Muscle of leg (tissue), 16 donors: ENCODE measurements at places on chromosomes 7 and 10. TPM values are rescaled to one million over a fixed set of nuclear protein-coding genes. Genes with fewer than 3 reads are reported as not detected.
A peak's percentile ranks its signal among the peaks of the same experiment; 100 is the strongest.

The SNX10 gene
- 1.2 TPM for total RNA-seq

The PCDH15 gene
- total RNA-seq = 0.27 TPM

The IRF5 gene
- total RNA-seq = 2.7 TPM

The GHRHR gene
- 1.3 TPM for total RNA-seq

The LYZL2 gene
- not detected for total RNA-seq

The TBATA gene
- total RNA-seq = not detected

The AMZ1 gene
- 0.13 TPM for total RNA-seq

GRCh38 chr7:193481-194251 is 1.3 kb downstream of the FAM20C start:
- peak overlapping the region; percentile 15 for H3K27ac ChIP-seq
- peak; percentile 32 for DNase-seq
- H3K4me3 ChIP-seq = peak overlapping the region; percentile 63
- peaks cover 37% of the 10 kb centered on the region for H3K36me3 ChIP-seq
- H3K4me1 ChIP-seq = peaks cover 69% of the 10 kb centered on the region

DNA sequence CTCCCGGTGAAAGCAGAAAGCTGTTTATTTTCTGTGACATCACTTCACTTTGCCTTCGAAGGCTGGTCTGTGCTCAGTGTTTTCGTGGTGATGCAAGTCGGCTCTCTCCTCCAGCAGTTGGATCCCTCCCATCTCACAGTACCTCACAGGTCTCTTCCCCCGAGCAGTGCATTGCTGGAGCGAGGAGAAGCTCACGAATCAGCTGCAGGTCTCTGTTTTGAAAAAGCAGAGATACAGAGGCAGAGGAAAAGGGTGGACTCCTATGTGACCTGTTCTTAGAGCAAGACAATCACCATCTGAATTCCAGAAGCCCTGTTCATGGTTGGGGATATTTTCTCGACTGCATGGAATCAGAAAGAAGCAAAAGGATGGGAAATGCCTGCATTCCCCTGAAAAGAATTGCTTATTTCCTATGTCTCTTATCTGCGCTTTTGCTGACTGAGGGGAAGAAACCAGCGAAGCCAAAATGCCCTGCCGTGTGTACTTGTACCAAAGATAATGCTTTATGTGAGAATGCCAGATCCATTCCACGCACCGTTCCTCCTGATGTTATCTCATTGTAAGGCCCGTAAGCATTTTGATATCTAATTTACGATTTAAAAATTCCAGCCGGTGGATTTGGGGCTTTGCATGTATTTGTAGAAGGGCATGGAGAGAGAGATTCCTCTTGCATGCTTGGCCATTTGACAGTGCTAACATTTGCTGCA is at the start of gene LGI1:
TSS of gene LGI1 (plus strand) at position 136 of the 707 bp plus-strand sequence. CDS start at position 345, 209 bp downstream.
- H3K4me1 ChIP-seq = peaks cover 9% of the 10 kb centered on the region
- no peaks in the 10 kb centered on the region for H3K36me3 ChIP-seq
- H3K27ac ChIP-seq = peak within 1 kb of the TSS; percentile 32
- peaks cover 9% of the 10 kb centered on the region for H3K27me3 ChIP-seq
- DNase-seq = peak; percentile 40
- H3K4me3 ChIP-seq = peak within 1 kb of the TSS; percentile 24

DNA sequence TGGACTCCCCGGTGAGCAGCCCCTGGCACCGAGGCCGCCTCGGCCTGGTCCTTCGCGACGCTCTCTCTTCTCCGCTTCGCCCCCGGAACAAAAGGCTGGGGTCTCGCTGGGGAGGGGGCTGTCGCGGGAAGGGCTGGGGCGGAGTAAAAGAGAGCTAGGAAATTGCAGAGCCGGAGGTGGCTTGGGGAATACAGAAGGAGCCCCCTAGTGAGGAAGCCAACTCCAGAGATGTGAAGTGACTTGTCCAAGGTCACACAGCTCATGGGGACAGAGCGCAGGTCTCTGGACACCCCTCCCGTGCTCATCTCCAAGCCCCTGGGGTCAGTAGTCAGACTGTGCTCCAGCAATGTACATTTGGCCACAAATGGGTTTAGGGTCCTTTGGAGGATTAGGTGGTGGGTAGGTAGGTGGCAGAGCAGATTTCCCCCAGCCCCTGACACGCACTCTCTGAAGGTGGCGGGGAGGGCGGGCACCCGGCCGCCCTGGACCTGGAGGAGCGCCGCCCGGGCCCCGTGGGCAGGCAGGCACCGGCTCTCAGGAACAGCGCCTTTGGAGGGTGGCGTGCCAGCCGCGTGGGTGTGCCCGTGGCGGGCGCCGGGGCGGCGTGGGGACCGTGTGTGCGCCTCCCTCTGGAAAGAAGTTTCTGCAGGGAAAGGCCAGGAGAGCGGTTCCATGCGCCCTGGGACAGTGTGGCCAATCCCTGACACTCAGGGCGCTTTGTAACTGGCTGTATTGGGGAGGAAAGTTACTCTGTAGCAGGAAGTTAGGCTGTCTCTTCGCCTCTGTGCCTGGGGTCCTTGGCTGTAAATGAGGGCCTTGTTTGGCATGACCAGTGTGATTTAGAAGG is 910 bp downstream of the WIPF3 start:
- peak; percentile 29 for DNase-seq
- H3K36me3 ChIP-seq = no peaks in the 10 kb centered on the region
- H3K4me1 ChIP-seq = peaks cover 17% of the 10 kb centered on the region
- peak overlapping the region; percentile 61 for H3K4me3 ChIP-seq
- peaks cover 32% of the 10 kb centered on the region for H3K27me3 ChIP-seq
- peak overlapping the region; percentile 51 for H3K27ac ChIP-seq

GRCh38 chr7:2614631-2615330 is 17.0 kb upstream of the TTYH3 start:
- no peaks in the 10 kb centered on the region for H3K36me3 ChIP-seq
- peak overlapping the region; percentile 69 for H3K27ac ChIP-seq
- no peaks in the 10 kb centered on the region for H3K27me3 ChIP-seq
- DNase-seq = peak; percentile 66

DNA sequence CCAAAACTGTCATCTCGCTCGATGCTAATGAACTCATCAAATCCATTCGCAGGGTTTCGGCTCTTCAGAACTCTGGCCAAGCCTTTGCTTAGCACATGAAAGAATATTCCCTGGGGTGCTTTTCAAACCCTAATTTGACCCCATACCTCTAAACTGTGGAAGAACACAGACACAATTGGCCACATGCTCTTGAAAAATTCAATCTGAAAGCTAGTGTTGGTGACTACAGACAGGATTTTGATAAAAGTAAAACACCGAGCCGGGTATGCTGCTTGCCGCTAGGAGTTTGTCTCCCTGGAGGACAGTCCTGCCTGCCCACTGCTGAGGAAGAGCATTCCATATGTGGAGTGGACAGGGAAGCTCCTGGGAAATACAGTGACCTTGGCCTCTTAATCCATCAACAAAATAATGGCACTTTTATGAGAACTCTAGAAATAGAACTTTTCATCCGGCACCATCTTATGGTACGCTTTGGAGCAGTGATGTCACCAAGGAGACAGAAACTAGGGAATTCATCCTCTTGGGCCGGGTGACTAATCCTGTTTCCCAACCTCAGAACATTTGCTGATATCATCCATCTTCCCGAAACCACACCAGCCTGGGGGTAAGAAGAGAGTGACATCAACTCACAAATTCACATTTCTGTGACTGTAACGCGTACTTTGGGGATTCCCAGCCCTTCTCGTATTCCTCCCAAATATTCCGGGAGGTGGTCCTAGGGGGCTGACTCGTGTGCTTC is 34.2 kb downstream of the MTURN start:
- no peak overlapping the region for H3K4me3 ChIP-seq
- DNase-seq = no peak
- peaks cover 44% of the 10 kb centered on the region for H3K4me1 ChIP-seq
- no peaks in the 10 kb centered on the region for H3K36me3 ChIP-seq

- H3K27me3 ChIP-seq = no peaks in the 10 kb centered on the region
- no peaks in the 10 kb centered on the region for H3K36me3 ChIP-seq
- peaks cover 81% of the 10 kb centered on the region for H3K4me1 ChIP-seq
- peak; percentile 63 for DNase-seq
Observed at GRCh38 chr7:74480861-74481417, 27.2 kb downstream of the GTF2IRD1 start.

DNA sequence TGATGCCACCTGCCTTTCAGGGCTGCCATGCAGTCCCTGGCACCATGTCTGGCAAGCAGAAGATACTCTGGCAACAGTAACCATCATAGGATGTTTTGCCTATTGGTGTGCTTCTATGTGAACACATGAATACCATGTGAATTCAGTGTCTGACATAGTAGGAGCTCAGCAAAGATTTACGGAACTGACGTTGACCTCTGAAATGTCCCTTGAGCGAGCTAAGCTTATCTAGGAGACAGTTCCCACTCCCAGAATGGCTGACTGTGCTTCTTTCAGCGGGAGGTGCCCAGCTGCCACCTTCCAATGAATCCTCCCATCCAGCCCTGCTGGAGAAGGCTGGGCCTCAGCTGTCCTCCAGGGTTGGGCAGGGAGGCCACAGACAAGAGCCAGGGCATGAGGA is 71.2 kb upstream of the LRRC18 start:
- peaks cover 12% of the 10 kb centered on the region for H3K36me3 ChIP-seq
- no peak overlapping the region for H3K27ac ChIP-seq
- H3K27me3 ChIP-seq = no peaks in the 10 kb centered on the region

GRCh38 chr10:71236286-71236685 is 23.9 kb downstream of the UNC5B start:
- no peak overlapping the region for H3K4me3 ChIP-seq
- peak; percentile 35 for DNase-seq
- peaks cover 14% of the 10 kb centered on the region for H3K27me3 ChIP-seq
- peak overlapping the region; percentile 13 for H3K27ac ChIP-seq
- peaks cover 83% of the 10 kb centered on the region for H3K4me1 ChIP-seq
- no peaks in the 10 kb centered on the region for H3K36me3 ChIP-seq

DNA sequence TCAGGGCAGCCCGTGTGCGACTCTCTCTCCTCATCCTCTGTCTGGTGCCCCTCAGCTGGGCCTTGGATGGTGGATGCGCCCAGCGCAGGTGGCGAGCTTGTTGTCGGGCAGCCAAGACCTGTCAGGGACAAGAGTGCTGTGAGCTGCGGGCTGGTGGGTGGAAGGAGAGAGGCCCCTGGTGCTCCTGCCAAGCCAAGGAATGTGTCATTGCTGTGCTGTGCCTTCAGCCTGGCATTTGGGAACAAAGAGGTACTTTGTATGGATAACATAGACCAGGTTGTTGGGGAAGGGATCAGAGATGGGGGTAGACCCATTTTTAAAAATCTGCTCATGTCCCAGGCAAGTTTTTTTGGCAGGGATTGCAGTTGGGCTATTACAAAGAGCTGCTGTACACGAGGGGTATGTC is 120.9 kb downstream of the PKD1L1 start:
- H3K27ac ChIP-seq = no peak overlapping the region
- no peak overlapping the region for H3K4me3 ChIP-seq
- peaks cover 20% of the 10 kb centered on the region for H3K4me1 ChIP-seq
- no peaks in the 10 kb centered on the region for H3K27me3 ChIP-seq
- DNase-seq = peak; percentile 41

DNA sequence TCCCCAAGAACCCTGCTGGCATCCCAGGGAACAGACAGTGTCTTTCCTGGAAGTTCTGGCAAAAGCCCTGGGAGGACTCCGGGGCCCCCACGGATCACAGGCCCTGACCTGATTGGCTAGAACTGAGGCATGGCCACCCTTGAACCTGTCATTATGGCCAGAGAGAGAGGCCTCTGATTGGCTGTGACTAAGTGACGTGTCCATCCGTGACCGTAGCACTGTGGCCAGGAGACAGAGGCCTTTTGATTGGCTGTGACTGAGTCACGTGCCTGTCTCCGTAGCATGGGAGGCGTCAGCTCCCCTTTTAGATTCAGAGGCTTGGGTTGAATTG is 163.8 kb downstream of the RGS10 start:
- H3K36me3 ChIP-seq = peaks cover 8% of the 10 kb centered on the region
- no peak overlapping the region for H3K4me3 ChIP-seq
- peak overlapping the region; percentile 49 for H3K27ac ChIP-seq
- H3K4me1 ChIP-seq = peaks cover 43% of the 10 kb centered on the region

GRCh38 chr10:121709675-121710073 is 111.4 kb upstream of the FGFR2 start:
- no peaks in the 10 kb centered on the region for H3K36me3 ChIP-seq
- H3K27ac ChIP-seq = no peak overlapping the region
- no peak overlapping the region for H3K4me3 ChIP-seq
- DNase-seq = peak; percentile 8
- peaks cover 15% of the 10 kb centered on the region for H3K27me3 ChIP-seq

DNA sequence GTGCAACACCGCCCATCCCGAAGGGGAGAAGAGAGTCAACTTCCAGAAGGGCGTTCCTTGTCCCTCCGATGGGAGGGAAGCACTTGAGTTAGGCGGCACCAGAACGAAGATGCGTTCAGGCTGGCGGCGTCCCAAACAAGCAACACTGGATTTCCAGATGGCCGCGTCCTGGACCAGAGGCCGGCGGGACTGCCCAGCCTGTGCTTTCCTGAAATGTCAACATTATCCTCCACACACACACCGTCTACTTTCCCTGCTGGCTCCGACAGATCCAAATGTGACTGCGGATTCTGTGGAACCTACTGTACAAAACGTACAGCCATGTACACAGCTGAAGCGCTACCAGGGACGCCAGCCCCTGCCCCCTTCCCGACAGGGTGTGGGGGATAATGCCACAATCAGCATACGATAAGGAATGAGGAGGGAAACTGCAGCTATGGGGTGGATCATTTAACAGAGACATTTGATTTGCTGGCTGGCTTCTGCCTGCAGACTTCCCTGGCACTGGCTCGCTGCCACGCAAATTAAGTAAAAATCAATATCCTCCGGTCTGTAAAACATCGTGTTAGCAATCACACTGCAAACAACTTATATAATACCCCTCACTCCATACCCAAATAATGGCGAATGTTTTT is 82.1 kb downstream of the ZRANB1 start:
- H3K27ac ChIP-seq = peak overlapping the region; percentile 88
- no peaks in the 10 kb centered on the region for H3K27me3 ChIP-seq
- H3K4me1 ChIP-seq = peaks cover 69% of the 10 kb centered on the region
- H3K4me3 ChIP-seq = no peak overlapping the region

GRCh38 chr7:22151901-22152300 is 205.1 kb downstream of the RAPGEF5 start:
- H3K36me3 ChIP-seq = no peaks in the 10 kb centered on the region
- no peak for DNase-seq
- H3K4me1 ChIP-seq = no peaks in the 10 kb centered on the region
- H3K4me3 ChIP-seq = no peak overlapping the region
- H3K27me3 ChIP-seq = no peaks in the 10 kb centered on the region
- H3K27ac ChIP-seq = no peak overlapping the region
